ENCODE measurements at places on chromosomes 3 and 15.
A peak's percentile ranks its signal among the peaks of the same experiment; 100 is the strongest.

- DNase-seq = peak; percentile 48
Measured at GRCh38 chr3:114155370-114155821, 23.5 kb downstream of the DRD3 start.

GRCh38 chr3:8500319-8500988, 1.2 kb upstream of the LMCD1 start:
- DNase-seq = no peak

DNA sequence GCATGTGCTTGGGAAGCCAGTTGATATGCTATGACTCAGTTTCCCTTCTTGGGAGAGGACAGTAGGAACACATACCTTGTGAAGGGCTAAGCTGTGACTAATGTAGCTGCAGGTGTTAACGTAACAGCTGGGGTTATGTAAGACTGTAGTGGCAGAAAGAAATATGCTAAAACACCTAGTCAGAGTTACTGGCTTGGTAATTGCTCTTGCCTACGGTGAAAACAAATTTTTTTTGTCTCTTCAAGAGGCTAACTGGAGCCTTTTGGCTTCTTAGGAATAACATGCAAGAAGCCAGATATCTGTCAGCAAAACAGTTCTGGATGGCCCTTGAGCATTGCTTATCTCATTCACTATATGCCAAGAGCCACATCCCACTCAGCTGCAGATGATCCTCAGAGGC, 1.4 kb downstream of the MAPKBP1 start:
- DNase-seq = no peak

GRCh38 chr15:70530906-70531305, 232.5 kb downstream of the UACA start:
- no peak for DNase-seq

- DNase-seq = no peak
Measured at GRCh38 chr3:27289769-27290413, 79.3 kb downstream of the NEK10 start.

GRCh38 chr15:24962880-24963279, 8.1 kb downstream of the SNRPN start:
- DNase-seq = no peak
